ENCODE measurements at places on chromosomes 12 and 14.

- peak; percentile 94 for DNase-seq
Measured at GRCh38 chr14:28308734-28309133, 457.9 kb upstream of the FOXG1 start.

- no peak for DNase-seq
Measured at GRCh38 chr12:80087486-80088213, 11.7 kb upstream of the OTOGL start.

DNA sequence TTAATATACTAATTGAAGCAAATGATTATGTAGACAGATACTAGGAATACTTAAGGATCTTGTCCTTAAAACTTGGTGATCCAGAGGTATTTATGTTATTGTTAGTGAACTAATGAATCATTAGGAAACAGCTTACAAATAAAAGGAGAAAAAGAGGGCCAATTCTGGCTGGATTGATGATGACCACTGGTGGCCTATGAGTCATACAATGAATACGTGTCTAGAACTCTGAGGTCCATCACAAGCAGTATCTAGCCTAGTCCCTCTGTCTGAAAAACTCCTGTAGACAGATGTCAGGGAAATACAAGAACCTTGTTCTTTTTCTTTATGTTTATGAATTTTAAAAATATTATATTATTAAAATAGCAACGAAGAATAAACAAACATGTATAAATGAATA is 51.7 kb upstream of the RTL1 start:
- peak; percentile 2 for DNase-seq

- DNase-seq: no peak
Measured at GRCh38 chr12:37666069-37666781, 650.3 kb upstream of the ALG10B start.

GRCh38 chr14:60845523-60845922 is 111.0 kb downstream of the MNAT1 start:
- no peak for DNase-seq

GRCh38 chr14:20787025-20787424 is 6.0 kb downstream of the RNASE6 start:
- DNase-seq: no peak

DNA sequence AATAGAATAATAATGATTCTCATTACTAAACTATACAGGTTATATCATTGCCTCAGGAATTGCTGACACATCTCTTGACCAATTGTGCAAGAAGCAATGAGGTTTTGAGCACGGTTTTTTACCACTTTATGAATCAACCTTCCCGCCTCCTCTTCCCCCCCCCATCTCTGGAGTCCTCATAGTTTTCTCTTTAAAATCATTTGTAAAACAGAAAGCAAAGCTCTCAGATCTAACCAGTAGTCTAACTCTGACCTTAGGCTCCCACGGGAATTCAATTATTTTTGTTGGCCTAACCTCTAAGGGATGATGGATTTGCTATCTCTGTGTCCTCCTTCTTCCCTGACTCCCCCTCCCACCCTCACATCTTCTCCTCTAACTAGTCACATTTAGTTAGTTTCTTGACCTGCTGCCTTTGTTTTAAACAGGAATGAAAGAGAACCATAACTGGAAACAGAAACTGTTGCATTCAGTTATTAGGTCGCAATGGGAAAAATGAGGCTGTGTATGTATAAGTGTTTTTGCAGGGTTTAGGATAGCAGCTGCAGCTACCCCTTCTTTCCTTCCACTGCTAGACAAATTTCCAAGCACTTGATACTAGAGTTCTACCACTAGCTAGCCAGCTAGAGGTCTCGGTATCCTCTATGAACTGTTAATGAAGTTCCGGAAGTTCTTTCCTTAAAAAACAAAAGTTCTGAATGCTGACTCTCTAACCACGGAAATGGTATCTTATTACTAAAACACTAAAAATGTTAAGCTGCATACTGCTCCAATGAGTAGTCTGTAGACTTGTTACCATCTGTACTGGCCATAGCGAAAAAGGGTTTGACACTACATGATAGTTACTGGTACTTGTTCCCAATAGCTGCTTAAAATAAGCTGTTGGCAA is 65.4 kb downstream of the TAOK3 start:
- peak; percentile 86 for DNase-seq

DNA sequence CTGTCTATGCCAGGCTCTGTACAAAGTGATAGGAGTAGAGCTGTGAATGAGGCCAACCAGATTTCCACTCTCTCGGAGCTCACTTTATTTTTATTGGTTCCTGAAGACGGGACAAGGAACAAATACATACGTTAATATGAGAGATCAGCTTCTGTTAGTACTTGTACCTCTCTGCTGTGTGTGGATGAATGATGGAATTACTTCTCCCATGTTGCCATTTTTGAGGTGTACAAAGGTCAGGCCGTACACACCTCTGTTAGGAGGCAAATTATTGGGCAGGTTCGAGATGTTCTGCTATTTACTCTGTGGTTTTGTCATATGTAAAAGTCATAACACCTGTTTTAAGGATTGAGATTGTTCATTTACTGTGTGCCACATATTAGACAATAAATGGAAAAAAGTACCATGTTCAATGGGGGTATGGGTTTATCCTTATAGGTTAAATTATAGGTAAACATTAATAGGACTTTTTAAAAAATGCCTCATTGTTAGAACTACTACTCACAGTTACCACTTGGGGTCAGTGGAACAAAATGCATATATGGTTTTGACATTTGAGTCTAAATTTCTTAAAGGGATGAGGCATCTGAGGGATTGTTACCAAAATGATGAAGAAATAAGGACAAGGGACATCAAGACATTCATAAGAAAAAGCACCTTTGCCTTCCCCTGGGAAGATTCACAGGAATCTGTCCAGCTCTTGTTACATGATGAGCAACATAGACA is 26.9 kb downstream of the WBP11 start:
- DNase-seq: peak; percentile 63

- no peak for DNase-seq
Measured at GRCh38 chr14:104384776-104385071, 194.8 kb upstream of the C14orf180 start.

DNA sequence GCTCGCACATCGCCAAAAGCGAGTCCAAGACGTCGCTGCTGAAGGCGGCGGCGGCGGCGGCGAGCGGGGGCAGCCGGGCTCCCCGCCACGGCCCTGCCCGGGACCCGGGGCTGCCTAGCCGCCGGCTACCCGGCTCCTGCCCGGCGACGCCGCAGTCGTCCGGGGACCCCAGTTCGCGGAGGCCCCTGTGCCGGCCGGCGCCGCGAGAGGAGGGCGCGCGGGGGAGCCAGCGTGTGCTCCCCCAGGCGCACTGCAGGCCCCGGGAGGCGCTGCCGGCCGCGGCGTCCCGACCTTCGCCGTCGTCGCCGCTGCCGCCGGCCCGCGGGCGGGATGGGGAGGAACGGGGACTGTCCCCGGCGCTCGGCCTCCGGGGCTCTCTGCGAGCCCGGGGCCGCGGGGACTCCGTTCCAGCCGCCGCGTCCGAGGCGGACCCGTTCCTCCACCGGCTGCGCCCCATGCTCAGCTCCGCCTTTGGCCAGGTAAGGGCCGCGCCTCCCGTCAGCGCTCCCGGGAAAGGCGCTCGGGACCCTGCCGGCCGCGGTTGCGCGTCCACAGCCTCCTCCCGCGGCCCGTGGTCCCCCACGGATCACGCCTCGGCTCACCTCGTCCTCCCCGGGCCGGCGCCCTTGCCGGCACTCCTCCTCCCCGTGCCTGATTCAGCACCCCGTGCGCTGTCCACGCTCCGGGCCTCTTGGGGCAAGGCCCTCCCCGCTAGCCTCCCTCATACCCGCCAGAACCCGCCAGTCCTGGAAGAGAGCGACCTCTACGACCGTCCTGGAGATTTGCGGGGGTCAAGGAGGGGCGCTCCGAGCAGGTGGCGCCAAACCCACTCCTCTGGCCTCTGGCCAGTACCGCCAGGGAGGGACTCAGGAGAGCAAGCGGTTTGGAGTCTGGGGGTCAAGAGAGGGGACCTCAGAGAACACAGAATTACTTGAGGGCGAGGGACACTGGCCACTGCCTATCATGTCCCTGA is 721 bp downstream of the CABP1 start:
- DNase-seq: peak; percentile 52

- no peak for DNase-seq
Measured at GRCh38 chr12:131692431-131692830, 18.5 kb upstream of the SFSWAP start.

DNA sequence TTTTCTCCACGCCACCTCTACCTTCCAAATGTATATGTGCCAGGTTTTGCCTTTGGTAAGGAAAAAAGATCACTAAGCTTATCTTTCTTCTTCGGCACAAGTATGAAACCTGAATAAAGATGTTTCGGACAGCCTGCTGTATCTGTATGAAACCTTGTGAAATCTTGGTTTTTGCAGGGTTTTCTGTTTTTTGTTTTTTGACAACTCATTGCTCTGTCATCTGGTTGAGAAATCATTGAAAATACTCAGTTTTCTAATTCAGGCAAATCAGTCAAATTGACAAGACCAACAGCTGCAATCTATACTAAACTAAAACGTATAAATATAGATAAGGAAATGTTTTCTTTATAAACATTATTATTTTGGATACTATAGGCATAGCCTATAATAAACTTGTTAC is 63.1 kb upstream of the FGD4 start:
- DNase-seq: no peak

GRCh38 chr12:105315726-105316125 is 14.8 kb upstream of the C12orf75 start:
- no peak for DNase-seq

GRCh38 chr12:27285403-27285802 is 41.3 kb downstream of the STK38L start:
- DNase-seq: peak; percentile 72

DNA sequence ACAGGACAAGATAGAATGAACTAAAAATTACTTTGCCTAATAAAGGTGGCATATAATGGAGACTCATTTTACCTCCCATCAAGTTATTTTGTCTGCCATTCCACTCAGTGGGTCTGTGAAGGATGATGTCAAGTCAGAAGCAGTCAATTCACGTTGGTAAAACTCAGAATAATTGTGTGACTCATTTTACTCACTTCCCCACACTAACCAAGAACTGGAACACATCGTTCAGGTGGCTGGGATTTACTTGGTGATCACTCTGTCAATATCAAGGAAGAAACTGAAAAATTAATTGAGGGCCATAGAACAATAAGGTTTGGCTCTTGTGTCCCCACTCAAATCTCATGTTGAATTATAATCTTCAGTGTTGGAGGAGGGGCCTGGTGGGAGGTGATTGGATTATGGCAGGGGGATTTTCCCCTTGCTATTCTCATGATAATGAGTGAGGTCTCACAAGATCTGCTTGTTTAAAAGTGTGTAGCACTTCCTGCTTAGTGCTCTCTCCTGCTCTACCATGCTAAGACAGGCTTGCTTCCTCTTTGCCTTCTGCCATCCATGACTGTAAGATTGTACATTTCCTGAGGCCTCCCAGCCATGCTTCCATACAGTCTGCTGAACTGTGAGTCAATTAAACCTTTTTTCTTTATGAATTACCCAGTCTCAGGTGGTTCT is 35.7 kb upstream of the GTF2A1 start:
- DNase-seq: no peak

DNA sequence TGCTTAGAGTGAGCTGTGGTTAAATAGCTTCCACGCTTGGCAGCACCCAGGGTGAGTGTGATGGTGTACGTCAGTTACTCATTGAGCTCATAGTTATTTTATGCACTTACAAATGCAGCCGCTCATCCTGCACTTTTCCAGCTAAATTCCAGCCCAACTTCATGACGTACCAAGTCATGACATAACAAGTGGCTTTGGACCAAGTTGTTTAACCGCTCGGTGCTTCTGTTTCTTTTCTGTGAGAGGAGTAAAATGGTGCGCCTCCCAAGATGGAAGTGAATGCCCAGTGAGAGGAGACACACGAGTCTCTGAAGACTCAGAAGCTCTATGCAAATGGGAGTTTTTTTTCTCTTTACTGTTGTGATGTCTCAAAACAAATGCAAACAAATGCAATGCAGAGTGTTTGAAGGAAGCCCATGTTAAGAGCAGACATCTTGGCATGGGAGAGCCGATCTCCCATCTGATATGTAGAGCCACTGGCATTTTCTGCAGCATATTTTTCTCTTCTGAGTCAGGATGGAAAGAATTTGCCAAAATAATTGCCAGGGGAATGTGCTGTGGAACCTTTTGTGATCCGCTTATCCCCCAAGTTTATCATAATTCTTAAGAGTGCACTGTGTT is 72.2 kb downstream of the FBXW8 start:
- peak; percentile 78 for DNase-seq

Data from cardiac fibroblast (primary cell).